ENCODE measurements at places on chromosomes 7 and 10.

- DNase-seq: no peak
Measured at GRCh38 chr10:3699916-3700315, 85.1 kb downstream of the KLF6 start.

DNA sequence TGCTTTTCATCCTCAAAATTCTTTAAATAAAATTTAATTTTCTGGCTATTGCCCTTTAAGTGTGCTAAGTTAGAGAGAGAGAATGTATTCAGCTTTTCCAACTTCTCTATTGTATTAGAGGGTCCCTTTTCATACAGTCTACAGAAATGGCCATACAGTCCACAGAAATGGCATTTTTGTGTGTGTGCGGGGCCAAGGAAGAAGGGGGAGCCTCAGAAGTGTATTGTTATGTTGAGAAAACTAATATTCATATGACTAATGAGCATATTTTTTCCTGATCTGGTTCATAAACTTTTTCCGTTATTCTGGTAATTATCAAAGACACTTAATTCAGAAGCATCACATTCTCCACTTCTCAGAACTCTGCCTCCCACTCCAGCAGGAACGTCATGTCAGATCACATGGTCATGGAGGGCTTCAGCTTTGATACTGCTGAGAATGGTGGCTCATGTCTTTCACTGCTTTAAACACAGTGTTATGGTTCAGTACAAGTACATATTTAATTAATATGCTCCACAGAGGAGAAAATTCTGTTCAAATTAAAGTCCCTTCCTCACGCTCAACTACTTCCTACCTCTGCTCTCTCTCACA lies 37.1 kb downstream of the ELMO1 start:
- DNase-seq: no peak

DNA sequence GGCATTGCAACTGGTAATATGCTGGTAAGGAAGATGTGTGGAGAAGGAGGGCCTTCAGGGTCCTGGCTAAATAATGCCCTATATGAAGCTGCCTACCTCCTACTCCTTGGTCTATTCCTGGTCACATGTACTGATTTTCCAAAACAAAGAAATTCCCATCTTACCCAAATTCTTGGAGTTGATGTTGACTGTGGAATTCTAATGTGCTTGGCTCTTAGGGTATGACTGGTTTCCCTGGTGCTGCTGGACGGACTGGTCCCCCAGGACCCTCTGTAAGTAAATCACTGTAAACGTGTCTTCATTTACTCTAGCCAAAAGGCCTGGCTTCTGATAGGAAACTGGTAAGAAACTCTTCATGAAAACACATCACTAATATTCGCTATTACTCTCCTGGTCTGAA lies 27.0 kb downstream of the COL1A2 start:
- DNase-seq: no peak

DNA sequence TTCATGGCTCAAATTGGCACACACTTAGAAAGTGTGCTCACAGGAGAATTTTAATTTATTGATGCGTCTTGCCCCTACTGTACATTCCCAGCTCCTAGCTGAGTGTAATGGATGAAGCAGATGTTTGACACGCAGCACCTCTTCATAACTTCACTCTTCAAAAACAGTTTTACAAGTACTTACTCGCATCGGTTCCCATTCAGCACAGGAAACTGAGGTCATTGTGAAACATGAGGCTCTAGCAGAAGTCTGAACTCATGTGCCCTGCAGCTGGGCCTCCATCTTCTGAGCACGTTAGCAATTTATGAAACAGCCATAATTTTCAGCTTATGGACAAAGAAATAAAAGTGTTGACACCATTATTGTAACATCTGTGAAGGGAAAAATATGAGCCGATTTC lies 558.9 kb upstream of the MGMT start:
- DNase-seq: no peak

DNA sequence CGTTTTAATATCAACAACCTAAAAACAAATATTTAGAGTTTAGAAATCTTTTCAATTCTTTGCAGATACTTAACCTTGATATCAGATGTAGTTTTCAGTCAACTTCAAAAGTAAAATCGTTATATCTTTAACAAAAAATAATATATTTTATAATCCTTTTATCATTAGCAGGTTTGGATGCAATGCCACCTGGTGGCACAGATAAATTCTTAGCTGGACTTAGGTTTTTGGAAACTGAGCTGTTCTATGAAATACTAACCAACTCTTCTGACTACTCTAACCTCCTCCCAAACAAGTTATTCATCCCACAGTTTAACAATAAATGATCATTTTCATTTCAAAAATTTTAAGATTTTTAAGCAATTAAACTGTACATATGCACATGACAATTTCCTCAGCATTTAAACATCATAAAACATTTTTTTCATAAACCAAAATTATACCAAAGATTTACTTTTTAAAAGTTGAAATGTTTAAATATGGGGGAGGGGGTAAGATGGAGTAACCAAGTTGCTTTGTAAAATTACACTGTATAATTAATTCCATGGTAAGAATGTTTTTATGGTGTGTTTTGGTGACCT lies 56.9 kb downstream of the HIBADH start:
- no peak for DNase-seq

DNA sequence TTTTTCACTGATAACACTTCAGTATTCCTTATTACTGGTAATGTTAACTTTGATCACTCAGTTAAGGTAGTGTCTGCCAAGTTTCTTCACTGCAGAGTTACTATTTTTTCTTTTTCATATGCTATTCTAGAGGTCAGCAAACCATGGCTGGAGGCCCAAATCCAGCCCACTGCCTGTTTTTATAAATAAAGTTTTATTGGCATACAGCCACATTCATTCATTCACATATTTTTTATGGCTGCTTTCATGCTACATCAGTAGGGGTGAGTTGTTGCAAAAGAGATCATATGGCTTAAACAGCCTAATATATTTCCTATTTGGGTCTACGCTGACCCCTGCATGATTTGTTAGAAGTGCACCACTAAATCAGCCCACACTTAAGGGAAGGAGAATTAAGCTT lies 10.9 kb downstream of the RPEL1 start:
- no peak for DNase-seq

DNA sequence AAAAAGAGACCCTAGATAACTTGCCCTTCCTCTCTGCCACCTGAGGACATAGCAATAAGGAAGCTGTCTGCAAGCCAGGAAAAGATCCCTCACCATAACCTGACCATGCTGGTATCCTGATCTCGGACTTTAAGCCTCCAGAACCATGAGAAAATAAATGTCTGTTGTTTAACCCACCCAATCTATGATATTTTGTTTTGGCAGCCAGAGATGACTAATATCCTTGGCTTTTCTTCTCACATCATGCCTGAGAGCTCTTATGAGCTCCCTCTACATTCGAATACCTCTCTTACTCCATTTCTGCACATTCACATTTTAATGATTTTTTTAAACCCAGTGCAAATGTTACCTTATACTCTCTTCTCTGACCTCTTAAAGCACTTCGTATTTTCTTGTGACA lies 214.0 kb upstream of the CHRM2 start:
- no peak for DNase-seq

DNA sequence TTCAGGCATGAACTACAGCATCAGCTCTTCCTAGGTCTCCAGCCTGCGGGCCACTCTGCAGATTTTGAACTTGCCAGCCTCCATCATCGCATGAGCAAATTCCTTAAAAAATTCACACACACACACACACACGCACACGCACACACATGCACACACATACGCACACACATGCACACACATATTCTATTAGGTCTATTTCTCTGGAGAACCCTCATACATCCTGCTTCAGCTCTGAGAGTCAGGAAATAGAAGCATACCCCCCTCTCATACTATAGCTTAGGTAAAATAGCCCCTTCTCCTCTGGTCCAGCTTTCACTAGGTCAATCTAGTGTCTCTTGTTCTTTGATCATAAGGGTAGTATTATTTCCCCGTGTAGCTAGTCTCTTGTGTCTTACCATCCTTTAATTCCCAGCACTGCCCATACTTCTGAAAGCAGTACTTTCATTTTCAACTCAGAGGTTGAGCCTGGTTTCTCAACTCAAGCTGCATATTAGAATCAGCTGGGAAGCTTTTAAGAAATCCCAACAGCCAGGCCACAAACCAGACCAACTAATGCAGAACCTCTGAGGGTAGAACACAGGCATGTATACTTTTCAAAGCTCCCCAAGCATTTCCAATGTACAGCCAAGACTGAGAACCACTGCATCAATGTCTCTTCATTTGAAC lies 30.9 kb upstream of the ITGB8 start:
- DNase-seq: no peak

- no peak for DNase-seq
Measured at GRCh38 chr7:460374-461116, 59.1 kb downstream of the PDGFA start.

DNA sequence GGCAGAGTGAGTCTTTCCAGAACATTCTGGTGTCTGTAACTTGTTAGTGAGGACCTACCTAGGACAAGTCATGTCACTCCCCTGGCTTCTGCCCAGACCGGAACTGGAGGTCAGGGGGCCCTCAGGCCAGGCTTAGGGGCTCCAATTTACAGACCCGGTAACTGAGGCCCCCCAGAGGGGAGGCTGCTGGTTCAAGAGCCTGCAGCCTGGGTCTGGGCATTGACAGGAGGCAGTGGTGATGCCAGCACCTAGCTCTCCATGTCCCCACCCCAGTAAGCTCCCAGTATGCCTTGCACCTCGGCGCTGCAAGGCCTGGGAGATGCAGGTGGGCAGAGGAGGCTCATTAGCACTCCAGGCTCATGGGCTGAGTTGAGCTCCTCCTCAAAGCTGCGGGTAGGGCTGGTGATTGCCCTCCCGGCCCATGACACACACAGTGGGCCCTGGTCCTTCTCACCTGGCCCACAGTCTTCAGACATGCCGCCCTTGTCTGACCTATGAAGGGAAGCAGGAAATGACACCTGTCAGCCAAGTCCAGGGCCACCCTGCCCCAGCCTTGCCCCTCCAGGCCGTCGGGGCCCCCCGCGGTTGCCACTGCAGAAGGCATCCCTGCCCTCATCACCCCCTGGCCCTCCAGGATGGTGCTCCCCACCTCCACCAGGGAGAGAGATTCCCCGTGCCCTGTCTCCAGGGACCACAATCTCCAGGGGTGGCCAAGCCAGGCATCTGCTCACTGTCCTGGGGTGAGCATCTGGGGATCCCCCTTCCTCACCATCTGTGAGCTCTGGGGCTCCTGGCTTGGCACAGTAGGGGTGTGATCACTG lies 88.3 kb upstream of the TMEM248 start:
- no peak for DNase-seq

- DNase-seq: no peak
Measured at GRCh38 chr10:110443239-110444003, 54.3 kb upstream of the DUSP5 start.

DNA sequence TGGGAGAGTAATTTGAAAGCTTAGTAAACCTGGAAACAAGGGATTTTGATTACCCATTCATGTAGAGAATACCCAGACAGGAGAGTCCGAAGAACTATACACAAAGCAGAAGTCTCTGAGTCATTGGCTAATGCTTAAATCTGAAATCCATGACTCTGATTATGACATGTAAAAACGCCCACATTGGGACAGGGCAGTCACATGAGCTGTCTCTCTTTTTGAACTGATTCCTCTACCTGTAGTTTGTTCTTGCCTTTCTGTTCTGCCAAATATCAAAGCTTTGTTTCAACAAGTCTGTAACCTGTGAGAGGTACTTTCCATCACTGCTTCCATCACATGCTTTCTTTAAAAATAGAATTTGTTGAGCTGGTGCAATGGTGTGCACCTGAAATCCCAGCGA lies 4.3 kb upstream of the GPNMB start:
- DNase-seq: no peak

Measured in stimulated activated CD8-positive, alpha-beta memory T cell treated with anti-CD3 and anti-CD28 coated beads, Interleukin-2, amount 100 ng/mL, for 48 hours (primary cell).